ENCODE measurements at places on chromosomes 2 and 18.

DNA sequence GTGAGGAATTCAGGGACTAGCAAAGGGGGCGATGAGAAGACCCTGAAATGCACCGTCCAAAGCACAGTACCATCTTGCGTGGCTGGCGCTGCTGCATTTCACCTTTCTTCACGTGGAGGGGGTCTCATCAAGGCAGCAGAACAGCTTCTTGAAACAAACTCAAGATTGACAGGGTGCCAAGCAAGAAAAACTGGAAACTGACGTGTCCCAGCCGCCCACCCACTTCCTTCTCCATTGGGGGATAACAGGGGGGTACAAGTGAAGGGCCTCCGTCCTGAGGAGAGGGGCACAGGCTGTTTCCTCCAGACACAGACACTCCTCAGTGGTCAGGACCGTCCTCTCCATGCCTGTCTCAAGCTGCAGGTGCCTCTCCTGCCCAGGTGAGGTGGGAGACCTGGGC, 32.5 kb downstream of the HDAC4 start:
- no peak for DNase-seq

DNA sequence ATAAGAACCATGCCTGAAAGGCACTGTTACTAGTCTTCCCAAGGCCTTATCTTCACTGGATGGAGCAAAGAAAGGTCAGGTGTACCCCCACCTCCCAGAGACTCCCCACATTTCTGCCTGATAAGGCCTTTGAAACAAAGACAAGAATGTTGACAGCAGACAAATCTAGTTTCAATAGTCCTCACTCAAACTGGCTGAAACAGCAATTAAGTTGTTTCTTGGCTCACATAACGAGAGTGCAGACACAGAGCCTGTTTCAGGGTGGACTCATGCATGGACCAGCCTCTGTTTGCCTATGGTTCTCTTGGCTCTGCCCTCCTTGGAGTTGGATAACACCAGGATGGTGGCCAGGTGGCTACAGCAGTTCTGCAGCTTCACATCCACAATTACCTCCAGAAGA, 7.5 kb upstream of the CFAP221 start:
- no peak for DNase-seq

GRCh38 chr2:15808944-15809343, 131.4 kb upstream of the MYCN start:
- DNase-seq: no peak

DNA sequence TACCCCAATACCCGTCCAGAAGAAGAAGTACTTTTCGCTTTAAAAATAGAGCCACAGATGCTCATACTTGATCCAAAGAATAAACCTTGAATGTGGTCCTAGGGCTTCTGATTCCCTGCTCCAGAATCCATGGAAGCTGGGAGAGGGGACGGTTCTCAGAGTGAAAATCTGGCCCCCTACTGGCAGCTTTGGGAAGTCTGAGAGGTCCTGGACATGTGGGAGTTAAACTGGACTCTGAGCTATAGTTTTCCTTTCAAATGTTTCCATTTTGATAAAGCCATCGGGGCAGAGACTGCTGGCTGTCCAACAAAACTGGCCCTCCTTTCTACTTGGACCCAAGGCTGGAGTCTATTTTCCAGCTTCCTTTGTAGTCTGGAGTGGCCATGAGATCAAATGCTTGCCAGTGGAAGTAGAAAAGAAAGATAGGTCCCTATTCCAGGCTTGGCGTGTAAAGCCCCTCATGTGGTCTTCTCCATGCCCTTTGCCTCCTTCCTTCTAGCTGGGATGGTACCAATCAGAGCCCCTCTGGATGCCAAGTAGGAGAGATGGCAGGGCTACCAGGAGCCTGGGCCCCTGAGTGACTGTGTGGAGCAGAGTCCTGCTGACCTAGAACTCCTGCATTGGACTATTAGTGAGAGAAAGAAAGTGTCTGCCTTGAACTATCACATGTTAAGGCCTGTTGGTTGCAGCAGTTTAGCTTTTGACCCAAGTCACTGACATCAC, 37.7 kb upstream of the TBC1D8 start:
- no peak for DNase-seq

DNA sequence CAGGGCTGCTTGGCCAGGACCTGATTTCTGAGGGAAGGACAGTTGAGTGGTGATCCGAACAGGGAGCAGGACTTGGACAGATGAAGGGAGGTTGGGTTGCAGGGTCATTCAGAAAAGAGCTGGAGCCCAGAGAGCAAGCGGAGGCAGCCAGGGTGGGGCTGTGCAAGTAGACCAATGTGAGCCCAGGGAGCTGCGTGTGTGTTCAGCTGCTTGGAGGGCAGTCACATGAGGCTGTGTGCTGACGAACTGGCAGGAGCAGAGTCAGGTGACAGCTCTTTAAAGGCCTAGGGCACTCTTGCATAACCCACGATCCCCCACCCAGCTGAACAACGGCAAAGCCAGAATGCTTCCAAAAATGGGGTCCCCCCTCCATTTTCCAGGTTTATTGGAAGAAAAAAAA, 4.6 kb upstream of the MLPH start:
- no peak for DNase-seq

- no peak for DNase-seq
Measured at GRCh38 chr2:88234760-88235159, 64.6 kb downstream of the THNSL2 start.

DNA sequence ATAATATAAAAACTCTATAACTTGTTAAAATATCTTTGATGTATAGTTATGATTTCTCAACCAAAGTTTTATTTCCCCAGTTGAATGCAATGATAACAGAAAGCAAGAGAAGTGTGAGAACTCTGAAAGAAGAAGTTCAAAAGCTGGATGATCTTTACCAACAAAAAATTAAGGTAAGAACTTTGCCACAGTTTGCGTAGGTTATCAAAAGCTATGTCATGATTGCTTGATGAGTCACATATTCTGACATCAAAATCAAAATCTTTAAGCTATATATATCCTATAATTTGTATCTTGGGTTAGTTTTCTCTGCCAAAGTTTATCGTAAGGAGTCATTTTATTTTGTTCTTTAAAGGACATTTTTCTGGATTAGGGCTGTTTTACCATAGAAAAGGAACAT, 35.0 kb downstream of the NDC80 start:
- no peak for DNase-seq

DNA sequence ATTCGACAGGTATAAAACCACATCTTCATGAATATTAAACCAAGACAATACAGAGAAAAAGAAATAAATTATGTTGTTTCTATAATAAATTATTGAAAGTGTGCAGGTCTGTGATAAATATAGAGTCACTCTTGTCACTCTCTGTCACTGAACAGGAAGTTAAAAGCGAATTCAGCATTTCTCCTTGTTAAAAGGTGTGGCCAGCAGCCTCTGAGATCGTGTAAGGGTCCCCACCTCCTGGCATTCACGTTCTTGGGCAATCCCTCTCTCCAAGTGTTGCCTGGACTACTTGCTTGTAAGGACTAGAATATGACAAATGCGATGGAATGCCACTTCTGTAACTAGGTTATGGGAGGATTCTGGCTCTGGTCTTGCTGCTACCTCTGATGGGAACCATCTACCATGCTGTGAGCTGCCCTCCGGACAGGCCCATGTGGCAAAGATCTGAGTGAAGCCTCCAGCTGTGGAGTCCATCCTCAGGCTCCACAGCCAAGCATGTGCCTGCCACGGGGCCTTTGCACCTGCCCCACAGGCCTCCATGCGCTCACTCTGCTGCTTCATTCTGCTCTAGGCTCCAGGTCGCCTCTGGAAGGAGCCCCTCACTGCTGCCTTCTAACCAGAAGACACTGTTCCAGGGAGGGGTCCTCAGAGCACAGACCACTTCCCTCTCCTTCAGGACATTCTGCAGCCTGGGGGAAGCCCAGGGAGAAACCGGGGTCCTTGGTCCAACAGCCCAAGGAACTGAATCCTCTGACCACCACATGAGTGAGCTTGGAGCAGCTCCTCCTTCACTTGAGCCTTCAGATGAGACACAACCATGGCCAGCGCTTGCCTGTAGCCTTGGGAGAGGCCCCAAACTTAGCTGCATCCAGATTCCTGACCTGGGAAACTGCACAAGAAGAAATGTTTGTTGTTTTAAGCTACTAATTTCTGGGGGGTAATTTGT, 202.9 kb upstream of the HDAC4 start:
- DNase-seq: no peak

DNA sequence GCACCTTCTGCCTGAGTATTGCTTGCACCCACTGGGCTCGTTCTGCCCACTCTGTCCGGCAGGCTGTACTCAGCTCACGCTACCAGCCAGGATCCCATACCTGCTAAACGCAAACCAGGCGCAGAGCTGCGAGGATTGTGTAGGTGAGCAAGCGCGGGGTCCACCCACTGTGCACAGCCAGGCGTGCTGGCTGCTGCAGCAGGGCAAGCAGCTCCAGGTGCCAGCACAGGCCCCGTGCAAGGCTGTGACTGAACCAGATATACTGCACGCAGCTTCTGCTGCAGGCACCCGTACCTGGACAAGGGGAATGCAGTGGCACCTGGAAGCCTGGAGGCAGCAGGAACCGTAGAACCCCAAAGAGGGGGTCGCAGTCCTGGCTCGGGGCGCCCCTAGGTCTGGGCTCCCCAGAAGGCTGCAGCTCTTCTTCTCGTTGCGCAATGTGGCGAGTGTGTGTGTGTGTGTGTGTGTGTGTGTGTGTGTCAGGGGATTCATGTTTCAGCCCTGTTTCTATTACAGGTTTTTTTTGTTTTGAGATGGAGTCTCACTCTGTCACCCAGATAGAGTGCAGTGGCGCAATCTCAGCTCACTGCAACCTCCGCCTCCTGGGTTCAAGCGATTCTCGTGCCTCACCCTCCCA, 46.1 kb upstream of the RAB1A start:
- no peak for DNase-seq

- DNase-seq: no peak
Measured at GRCh38 chr2:240996161-240996833, 2.1 kb upstream of the SNED1 start.

DNA sequence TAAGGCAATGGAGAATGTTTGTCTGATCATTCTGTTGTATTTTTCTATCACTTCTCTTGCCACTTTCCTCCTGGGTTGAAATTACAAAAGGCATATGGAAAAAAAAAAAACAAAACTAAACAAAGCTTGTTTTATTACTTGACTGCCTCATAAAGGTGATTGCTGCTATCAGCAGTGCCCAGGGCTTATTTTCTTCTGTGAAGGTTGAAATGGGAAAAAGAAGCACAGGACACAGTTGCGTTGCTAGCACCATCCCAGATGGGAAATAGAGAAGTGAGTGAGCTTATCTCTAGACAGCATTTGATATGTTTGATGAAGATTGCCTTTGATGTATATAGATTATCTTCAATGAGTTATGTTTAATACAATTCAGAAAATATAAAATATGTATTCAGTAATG, 633.8 kb upstream of the ZNF804A start:
- DNase-seq: no peak

DNA sequence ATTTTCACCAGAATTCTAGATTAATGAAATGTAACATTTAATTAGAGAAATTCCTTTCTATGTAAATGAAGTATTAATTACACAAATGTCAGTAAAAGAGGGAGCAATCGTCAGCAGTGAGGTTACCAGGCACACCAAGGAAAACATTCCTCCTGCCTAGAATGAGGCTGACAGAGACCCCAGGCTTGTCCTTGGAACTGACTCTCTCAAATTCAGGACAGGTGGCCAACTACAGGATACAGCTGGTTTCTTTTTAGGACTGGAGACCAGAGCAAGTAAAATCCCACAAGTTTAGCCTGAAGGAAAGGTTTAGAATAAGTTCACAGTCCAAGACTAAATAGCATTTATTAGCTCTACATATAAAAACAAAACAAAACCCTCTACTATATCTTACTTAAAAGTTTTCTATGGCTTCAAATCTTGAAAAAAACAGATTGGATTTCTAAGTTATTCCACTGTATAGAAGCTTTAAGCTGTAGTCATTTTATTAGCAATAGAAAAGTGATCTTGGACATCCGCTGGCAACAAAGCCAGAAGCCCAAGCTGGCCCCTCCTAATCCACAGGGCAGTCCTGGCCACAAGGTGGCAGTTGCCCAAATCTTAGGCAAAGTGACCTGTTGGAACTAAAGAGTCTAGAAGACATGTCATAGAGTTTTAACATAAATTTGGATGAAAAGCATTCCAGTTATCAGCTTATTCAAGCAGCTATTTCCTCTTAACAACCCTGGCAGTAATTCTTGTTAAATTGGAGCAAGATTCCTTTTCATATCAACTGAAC, 81.0 kb downstream of the SP3 start:
- DNase-seq: no peak

DNA sequence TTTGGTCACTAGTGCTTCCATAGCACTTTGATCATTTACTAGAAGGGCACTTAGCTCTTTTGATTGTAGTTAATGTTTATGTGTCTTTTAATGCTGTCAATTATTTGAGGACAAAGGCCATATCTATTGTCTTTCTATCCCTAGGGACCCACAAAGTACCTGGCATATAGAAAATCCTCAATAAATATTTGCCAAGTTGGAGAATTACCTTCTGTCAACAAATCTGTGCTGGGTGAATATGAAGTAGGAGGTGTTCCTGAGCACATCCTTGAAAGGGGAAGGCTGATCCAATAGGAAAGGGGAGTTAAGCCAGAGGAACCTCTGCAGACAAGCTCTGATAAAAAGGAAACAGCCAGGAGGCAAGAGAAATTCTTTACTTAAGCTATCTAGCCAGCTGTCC, 8.2 kb downstream of the DPP4 start:
- no peak for DNase-seq

GRCh38 chr2:51490576-51491234, 458.8 kb upstream of the NRXN1 start:
- DNase-seq: no peak

GRCh38 chr2:2846332-2847208, 515.5 kb upstream of the MYT1L start:
- no peak for DNase-seq

GRCh38 chr2:119263025-119263424, 39.4 kb downstream of the STEAP3 start:
- no peak for DNase-seq

- no peak for DNase-seq
Measured at GRCh38 chr2:20666304-20667150, at the start of gene GDF7. GDF7 (plus strand) TSS chr2:20667144; CDS start chr2:20667240, 96 bp downstream.

GRCh38 chr2:218626369-218626768, 18.7 kb downstream of the PLCD4 start:
- DNase-seq: no peak

- DNase-seq: no peak
Measured at GRCh38 chr2:220533485-220533884, 906.1 kb downstream of the SLC4A3 start.

DNA sequence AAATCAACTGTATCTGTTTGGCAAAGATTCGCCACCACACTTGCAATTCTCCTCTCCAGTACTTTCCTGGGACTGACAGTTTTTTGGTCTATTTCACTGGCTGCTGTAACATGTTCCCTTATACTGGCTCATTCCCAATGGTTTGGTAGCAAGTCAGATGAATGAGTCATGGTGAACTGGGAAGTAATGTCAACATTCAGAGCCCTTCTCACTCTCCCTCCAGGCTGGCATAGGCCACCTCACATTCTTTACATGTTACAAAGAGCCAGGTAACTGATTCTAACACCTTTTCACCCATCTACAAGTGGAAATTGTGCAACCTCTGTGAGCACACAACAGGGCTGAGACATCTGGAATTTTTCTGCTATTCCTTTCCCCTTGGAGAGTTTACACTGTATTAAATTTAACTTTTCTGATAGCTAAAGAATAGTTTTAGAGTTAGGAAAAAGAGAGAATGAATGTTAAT, 111.3 kb upstream of the TLK1 start:
- peak; percentile 78 for DNase-seq

Data from GM04503 (cell line).